Hematopoietic multipotent progenitor cell treated with erythropoietin and hydrocortisone succinate and interleukin-3 and kit ligand, for 6 days (in vitro differentiated cells): ENCODE measurements at places on chromosomes 13 and 19.
A peak's percentile ranks its signal among the peaks of the same experiment; 100 is the strongest.

- peak; percentile 59 for DNase-seq
Observed at GRCh38 chr19:54418030-54418929, 3.0 kb downstream of the TTYH1 start.

DNA sequence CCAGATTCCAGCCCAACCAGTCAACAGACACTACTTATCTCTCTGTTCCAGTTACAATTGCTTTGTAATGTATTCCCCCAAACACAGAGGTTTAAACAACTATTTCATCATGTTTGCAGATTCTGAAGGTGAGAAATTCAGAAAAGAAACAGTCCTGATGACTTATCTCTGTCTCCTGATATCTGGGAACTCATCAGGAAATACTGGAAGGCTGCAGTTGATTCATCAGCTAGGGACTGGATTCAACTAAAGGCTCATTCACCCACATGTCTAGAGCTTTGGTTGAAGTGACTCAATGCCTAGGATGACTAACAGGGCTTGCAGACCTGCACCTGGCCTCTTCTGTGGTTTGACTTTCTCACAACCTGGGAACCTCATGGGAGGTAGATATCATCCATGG lies 56.6 kb upstream of the GPC6 start:
- no peak for DNase-seq

GRCh38 chr13:24207841-24208667 lies 47.5 kb downstream of the SPATA13 start:
- DNase-seq = no peak

DNA sequence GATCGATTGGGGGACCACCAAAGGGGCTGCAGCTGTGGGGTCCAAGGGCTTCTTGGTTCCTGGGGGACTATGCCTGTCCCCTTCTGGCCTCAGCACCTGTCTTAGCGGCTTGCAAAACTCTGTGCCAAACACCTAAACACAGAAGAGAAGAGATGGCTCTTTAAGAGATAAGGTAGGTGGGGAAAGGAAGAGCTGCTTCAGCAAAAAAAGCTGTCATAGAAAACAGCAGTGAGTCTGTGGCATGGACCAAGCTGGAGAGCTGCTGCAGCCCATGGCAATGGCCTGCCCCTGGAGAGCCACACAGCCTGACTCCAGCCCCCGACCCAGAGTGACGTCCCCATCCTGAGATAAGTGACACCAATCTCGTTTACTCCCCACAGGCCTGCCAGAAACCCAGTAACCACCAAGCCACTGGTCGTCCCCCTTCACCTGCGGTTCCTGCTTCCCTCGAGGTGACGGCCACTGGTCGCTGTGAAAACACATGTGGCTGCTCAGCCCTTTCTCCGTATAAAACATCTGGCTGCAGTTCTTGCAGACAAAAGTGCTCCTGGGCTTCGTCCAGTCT lies 25.0 kb upstream of the NAPA start:
- no peak for DNase-seq

DNA sequence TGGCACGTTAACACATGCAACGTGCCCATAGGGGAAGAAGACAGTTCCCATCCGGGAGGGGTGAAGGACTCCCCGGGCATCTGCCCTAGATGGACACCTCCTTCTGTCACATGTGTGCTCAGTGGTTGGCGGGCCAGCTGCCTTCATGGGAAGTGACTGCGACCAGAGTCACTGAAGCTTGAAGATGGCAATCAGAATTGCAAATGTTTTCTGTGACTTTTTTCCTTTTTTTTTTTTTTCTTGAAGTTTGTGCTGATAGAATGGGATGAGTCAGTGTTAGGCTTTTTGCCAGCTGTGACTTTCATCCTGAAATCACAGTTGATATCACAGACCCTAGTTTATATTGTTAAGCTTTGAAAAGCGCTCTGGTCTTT lies 109.2 kb upstream of the MCF2L start:
- DNase-seq = peak; percentile 18

DNA sequence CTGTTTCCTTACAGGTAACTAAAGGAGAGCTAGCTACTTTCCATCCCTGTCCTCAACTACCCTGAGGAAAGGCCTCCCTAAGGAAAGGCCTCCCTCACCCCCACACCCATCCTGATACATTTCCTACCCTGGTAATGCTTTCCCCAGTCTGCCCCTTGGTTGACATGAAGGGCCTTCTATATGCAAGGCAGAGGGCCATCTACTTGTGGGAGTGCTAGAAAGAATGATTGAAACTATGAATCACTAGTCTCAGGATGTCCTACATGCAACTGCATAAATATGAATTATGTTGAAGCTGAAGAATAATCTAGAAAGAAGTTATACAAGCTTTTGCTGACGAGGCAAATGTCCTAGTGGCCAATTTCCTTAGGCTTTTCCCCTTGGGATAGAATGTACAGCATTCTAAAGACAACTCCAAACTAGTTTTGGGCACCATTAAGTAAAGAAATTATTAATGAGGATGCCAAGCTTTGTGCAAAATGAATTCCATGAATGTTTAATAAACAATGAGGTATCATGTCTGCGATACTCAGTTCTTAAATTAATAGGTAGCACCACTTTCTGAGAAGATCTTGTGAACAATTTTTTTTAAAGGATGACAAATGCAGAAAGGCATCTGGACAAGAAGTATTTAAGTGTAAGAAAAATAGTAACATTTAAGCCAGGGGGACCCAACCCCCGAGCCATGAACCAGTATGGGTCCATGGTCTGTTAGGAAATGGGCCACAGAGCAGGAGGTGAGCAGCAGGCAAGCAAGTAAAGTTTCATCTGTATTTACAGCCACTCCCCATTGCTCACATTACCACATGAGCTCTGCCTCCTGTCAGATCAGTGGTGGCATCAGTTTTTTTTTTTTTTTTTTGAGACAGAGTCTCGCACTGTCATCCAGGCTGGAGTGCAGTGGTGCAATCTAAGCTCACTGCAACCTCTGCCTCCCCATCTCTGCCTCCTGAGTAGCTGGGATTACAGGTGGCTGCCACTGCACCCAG lies 223.0 kb downstream of the LHFPL6 start:
- DNase-seq = peak; percentile 49

DNA sequence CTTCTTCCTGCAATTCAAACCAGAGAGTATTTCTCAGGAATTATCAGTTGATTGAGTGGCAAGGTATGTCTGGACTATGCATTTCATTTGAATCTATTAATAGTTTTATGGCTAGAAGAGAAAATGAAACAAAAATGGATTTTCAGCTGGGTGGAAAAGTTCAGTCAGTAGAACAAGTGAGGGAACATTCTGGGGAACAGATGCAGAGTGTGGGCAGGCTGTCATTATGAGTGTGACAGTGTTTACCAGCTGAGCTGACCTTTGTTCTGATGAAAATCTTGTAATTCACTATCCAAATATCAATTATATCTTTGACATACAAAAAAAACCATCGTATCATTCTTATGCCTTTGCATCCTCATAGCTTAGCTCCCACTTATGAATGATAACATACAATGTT lies 2.6 kb upstream of the CLC start:
- DNase-seq = no peak

GRCh38 chr19:42568006-42568405 lies 26.7 kb downstream of the CEACAM8 start:
- DNase-seq = peak; percentile 54

DNA sequence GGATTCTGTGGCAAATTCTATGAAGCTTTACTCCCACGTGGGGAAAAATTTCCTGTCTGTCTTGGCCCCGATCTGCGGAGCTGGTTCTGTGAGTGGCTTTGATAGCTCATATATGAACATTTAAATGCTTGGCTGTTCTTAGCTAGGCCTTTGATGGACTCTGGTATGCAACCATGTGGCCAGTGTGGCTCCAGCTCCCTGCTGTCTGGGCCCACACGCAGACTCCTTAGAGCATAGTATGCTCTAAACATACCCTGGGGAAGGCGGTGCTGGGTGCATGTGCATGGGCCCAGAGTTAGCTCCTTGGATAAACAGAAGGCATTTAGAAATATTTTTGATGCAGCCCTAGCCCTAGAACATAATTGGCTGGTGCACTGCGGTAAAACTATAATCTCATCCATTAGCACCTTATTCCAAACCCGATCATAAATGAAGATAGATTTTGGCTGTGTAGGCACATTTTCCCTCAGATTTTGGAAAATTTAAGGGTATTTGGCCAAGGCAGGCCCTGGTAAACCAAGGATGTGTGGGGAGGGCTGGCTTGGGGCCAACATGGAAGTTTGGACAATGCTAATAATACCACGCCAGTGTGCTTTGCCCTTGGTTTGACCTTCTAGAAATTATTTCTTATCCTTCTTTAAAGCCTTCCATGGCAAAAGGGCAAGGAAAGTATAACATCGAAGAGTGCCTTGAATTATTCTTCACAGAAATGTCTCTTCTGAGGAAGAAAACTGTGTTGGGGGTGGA lies 153.5 kb downstream of the LMO7 start:
- DNase-seq = no peak

DNA sequence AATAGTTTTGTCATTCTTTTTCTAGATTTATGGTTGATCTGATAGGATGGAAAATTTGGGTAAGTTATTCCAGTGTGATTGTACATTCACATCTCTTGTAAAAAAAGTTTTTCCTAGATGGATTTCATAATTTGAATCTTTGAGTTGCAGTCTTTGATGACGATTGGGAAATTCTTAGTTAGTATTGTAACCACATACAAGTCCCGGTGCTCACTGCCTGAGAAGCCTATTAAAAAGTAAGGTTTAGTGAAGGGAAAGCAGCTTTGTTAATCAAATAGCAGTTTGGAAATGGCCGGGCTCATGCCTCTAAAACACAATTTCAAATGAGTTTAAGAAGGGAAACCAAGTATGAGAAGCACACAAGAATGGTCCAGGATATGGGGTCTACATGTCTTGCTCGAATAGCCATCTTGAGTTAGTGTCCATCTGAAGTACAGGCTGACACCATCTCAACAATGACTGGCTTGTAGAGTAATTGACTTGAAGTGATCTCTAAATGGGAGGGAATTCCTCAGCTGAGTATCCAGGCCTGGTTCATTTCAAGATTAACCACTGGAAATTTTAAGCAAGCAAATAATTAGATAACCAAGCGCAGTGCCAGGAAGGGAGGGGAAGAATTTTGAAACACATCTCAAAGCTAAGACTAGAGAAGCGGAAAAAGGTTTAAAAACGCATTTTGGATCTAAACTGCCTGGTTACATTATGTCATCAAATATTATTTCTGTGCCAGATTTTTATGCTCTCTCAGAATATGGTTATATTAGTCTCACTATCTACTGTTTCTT lies 1145.6 kb upstream of the MIR17HG start:
- DNase-seq = no peak

DNA sequence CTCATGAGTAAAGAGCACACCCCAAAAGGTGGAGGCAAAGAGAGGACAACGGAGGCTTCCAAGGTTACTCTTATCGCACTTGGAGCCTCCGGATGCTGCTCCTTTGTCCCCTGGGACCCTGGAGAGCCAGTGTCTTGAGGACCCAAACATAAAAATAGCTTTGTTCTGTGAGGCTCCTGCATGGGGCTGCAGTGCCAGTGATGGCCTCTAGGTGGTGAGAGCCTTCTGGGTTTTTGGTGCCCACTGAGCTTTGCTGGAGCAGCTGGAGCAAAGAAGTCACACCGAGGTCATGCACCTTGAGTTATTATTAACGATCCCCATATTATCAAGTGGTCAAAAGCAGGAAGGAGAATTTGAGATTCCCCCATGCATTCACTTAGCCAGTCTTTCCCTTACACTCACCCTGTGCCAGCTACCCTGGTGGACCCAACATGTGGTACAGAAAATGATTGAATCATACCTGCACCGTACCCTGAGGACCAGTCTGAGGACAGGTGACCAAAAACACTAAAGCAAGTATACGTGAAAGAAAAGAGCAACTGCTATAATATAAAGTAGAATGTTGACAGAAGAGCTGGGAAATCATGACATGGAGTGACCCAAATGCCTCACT lies 41.5 kb downstream of the ZNF682 start:
- DNase-seq = peak; percentile 5

DNA sequence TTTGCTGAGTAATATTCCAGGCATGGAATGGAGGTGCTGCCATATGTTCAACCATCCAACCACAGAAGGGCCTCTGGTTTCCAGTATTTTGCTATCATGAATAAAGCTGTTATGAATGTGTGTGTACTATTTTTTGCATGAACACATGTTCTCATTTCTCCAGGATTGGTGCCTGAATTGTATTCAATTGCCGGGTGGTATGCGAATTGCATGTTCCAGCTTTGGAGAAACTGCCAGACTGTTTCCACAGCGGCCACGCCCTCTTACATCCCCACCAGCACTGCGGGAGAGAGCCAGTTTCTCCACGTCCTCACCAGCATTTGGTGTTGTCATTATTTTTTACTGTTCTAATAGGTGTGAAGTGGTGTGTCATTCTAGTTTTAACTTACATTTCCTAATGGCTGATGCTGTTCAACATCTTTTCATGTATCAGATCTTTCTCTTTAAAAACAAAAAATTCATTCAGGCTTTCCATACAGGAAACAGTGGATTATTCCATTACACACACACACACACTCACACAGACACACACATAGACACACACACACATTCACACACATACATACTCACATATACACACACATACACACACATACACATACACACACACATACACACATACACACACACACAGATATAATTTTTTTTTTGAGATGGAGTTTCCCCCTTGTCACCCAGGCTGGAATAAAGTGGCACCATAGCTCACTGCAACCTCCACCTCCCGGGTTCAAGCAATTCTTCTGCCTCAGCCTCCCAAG lies 154.1 kb downstream of the PTPRS start:
- no peak for DNase-seq

DNA sequence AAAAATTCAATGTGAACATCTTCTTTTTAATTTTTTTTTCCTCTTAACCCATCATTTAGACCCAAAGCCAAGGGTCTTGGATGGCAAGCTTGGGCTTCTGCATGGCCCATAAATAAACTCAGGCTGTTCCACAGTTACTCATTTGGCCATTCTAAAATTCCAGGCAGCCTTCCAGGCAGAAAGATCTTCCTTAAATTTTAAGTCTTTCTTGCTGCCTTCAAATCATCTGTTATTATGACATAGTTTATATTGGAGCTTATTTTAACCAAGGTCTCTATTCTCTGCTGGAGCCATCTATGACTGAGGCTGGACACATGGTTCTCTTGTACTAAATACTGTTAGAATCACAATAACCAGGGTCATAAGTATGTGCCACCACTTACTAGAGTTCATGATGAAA lies 317.3 kb upstream of the MAB21L1 start:
- no peak for DNase-seq

DNA sequence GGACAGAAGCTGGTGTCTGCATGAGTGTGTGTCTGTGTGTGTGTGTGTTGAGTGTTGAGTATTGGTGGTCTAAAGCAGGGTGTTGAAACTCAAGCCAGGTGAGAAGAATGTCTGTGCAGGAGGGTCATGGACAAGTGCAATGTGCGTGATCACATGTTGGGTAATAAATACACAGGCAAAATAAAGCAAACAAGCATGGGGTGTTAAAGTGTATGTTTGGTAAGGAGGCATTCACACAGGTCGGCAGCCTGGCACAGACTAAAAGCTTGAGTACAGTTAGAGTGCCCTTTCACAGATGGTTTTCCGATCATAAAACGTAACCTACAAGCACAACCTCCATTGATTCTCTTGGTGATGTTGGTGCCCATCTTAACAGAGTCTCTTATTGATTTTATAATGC lies 476.9 kb upstream of the KLHL1 start:
- DNase-seq = no peak
